ENCODE measurements at places on chromosomes 12 and 14.

- DNase-seq: peak; percentile 45
Observed at GRCh38 chr14:104209985-104210816, 71.8 kb downstream of the KIF26A start.

- no peak for DNase-seq
Observed at GRCh38 chr14:74973905-74974363, 18.5 kb upstream of the PGF start.

DNA sequence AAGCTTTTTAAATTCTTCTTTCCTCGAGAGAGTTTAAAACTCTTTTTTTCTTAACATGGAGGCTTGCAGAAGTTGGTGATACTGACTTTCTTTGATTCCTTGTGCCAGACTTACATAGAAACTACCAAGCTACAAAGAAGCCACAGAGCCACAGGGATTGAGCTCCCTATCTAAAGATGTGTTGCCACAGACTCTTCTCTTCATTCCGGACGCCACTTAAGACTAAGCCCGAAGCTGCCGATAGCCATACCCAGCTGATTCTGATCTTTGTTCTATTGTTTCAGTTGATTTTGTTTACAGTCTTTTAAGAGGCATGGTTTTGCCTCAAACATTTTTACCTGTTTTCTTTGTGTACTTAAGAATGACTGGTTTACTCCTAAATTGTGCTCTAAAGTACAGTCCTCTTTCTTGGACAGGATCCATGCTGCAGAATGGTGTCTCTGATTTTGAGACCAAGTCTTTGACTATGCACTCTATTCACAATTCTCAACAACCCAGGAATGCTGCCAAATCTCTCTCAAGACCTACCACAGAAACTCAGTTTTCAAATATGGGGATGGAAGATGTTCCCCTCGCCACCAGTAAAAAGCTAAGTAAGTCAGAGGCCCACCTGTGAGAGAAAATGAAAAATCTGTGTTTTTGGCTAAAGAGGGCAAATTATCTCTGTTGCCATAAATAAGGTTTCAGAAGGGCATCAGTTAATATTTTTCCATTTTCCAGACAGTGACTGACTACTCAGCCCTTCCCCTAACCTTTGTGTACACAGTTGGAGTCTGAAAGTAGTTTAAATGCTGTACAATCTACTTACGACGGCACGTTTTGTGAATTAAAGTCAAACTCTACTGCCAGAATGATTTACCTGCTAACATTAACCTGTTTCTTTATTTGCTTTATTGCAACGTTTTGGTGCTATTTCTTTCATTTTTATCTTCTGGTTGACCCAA, 42.1 kb upstream of the KCNH3 start:
- DNase-seq: no peak

DNA sequence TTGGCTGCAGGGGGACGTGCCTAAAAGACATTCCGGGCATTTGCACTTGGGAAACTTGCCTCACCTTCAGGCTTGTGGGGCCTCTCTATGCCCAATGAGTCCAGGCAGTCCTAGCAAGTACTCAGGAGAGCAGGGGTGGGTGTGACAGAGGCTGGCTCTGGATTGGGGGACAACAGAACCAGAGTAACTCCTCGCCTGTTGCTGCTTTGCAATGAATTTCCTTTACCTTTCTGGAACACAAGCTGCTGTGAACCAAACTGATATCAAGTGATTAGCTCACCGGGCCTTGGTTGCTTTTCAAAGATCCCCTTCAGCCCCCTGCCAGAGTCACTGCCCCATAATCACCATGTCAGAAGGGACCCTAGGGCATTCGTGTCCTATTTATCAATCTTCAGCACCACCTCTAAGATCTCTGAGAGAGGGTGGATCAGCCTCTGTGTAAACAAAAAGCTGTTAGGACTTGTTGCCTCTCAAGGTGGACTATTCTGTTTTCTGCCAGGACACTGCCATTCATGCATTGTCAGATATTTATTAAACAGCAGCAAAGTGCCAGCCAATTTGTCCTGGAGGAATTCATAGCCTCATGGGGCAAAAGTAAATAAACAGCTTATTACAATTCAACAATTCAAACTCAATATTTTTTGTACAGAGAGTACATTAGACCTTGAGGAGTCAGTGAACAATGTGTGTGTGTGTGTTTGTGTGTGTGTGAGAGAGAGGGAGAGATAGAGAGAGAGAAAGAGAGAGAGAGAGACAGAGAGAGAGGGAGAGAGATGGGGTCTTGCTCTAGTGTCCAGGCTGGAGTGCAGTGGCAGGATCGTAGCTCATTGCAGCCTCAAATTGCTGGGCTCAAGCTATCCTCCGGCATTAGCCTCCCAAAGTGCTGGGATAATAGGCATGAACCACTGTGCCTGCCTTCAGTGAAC, 11.3 kb downstream of the NFATC4 start:
- peak; percentile 2 for DNase-seq

DNA sequence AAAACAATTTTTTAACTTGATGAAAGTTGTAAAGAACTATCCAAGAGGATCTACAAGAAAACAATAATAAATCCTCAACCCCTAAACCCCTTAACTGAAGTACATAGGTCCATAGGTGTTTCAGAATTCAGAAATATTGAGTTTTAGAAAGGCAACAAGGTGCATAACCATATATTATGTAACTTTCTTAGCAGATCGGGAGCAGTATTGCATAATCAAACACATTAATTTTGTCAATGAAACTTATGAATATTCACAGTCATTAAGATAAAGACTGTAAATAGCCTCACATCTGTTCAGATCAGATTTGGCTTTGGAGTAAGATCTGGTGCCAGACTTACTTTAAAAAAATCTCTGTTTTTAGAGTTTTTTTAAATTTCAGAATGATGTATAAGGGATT, 647.1 kb upstream of the FLRT2 start:
- DNase-seq: no peak

- DNase-seq: peak; percentile 17
Observed at GRCh38 chr14:91545946-91546716, 36.0 kb upstream of the PPP4R3A start.

DNA sequence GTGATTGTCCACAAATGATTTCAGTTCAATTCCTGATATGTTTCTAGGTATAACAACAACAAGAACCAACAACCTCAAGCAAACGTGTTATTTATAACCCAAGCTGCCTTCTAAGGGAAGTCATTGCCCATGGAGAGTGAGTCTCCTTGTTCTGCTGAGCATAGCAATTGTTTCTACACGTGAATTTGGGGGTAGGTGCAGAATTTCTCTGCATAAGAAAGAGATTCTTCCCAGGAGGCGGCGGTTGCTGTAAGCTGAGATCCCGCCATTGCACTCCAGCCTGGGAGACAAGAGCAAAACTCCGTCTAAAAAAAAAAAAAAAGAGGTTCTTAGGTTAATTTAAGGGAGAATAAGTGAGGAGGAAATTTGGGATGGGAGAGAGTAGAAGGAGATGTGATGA, 226.5 kb upstream of the PELI2 start:
- DNase-seq: no peak

DNA sequence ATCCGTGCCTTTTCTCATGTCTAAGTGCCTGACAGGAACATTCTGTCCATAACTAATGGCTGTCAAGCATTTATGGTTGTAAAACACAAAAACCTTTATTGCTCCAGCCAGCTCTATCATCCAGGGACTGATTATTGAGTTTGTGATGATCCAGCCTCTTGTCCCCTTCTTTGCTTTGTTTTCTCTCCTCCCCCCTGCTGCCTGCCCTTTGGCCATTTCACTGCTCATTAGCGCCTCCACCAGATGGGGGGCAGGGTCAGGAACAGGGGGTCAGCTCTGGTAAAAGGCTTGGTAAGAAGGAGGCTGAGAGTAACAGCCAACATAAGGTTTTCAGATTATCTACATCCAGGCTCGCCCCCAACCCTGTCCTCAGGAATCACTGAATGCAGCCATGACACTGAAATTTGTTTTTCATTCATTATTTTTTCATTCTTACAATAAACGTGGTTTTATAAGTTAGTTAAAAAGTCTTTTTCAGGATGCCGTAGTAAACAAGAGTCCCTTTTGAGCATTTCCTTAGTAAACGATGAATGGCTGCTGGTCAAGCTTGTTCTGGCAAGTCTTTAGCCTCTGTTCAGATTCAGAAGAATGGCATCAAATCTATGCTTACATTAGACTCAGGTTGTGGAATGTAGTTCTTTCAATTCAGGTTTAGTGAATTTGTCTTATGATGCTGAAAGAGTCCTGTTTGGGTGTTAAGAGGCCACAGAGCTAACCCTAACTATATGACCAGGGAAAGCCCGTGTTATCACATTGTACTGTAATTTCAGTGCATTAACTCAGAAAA, 21.7 kb downstream of the HMGA2 start:
- DNase-seq: no peak

DNA sequence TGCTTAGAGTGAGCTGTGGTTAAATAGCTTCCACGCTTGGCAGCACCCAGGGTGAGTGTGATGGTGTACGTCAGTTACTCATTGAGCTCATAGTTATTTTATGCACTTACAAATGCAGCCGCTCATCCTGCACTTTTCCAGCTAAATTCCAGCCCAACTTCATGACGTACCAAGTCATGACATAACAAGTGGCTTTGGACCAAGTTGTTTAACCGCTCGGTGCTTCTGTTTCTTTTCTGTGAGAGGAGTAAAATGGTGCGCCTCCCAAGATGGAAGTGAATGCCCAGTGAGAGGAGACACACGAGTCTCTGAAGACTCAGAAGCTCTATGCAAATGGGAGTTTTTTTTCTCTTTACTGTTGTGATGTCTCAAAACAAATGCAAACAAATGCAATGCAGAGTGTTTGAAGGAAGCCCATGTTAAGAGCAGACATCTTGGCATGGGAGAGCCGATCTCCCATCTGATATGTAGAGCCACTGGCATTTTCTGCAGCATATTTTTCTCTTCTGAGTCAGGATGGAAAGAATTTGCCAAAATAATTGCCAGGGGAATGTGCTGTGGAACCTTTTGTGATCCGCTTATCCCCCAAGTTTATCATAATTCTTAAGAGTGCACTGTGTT, 72.2 kb downstream of the FBXW8 start:
- DNase-seq: no peak

- no peak for DNase-seq
Observed at GRCh38 chr12:92079054-92079385, 66.6 kb downstream of the BTG1 start.

DNA sequence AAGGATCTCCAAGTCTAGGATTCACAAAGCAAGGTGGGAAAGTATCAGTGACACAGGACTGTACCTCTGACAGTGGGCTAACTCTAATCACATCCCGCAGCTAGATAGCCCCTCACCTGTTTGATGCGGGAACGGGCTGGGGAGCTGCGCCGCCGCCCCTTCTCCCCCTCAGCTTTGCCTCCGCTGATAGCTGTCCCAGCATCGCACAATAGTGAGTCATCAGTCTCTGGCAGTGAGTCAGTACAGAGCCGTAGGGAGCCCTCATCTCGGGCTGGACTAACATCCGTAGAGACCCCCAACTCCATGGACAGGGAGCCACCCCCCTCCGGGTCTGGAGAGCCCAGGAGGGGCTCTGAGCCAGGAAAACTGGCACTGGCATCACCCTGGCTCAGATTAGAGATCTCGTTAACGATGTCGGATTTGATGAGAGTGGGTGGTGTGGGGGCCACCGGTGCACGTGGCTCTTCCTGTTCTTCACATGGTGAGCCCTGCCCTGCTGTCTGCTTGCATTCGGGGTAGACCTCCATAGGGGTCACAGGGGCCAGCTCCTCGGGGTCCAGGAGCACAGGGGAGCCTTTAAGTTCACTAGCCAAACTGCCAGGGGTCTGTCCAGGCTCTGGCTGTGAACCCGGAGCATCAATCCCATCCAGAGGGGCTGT, 10.9 kb downstream of the KMT2D start:
- DNase-seq: no peak

DNA sequence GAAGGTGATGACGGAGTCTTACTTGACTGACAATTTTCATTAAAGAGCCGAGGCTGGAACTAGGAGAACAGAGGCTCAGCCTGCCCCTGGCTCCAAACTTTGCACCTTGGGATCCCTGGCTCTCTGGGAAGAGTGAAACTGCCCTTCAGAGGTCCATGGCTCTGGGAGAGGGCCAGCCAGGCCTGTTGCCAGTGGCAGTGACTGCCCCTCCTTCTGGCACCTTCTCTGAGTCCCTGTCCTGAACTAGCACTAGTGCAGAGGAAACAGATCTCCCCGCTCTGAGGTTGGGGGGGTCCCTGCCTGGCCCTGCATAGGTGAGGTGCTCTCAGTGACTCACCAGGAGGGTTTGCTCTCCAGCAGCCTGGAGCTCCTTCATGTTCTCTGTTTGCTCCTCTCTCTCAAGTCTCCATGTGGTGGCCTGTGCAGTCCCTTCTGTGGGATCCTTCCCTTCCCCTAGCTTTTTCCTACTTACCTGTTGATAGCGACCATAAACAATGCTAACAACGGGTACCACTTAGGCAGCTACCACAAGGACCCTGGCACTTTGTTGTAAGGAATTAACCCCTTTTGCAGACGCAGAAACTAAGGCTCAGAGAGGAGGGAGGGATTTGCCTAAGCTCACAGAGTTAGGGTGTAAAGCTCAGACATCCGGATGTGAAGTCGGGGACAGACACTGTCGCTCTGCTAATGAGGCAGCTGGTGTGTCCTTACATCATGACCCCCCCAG, 22.4 kb downstream of the FAM222A start:
- DNase-seq: no peak

- no peak for DNase-seq
Observed at GRCh38 chr12:48977290-48978281, 536 bp upstream of the WNT1 start.

- DNase-seq: no peak
Observed at GRCh38 chr14:73888971-73889370, 2.3 kb downstream of the ZNF410 start.

GRCh38 chr12:123479442-123480180, 21.7 kb downstream of the SNRNP35 start:
- no peak for DNase-seq

GRCh38 chr14:72970058-72970630, 43.9 kb downstream of the DCAF4 start:
- no peak for DNase-seq

- no peak for DNase-seq
Observed at GRCh38 chr12:11904124-11904523, 166.6 kb upstream of the BCL2L14 start.

DNA sequence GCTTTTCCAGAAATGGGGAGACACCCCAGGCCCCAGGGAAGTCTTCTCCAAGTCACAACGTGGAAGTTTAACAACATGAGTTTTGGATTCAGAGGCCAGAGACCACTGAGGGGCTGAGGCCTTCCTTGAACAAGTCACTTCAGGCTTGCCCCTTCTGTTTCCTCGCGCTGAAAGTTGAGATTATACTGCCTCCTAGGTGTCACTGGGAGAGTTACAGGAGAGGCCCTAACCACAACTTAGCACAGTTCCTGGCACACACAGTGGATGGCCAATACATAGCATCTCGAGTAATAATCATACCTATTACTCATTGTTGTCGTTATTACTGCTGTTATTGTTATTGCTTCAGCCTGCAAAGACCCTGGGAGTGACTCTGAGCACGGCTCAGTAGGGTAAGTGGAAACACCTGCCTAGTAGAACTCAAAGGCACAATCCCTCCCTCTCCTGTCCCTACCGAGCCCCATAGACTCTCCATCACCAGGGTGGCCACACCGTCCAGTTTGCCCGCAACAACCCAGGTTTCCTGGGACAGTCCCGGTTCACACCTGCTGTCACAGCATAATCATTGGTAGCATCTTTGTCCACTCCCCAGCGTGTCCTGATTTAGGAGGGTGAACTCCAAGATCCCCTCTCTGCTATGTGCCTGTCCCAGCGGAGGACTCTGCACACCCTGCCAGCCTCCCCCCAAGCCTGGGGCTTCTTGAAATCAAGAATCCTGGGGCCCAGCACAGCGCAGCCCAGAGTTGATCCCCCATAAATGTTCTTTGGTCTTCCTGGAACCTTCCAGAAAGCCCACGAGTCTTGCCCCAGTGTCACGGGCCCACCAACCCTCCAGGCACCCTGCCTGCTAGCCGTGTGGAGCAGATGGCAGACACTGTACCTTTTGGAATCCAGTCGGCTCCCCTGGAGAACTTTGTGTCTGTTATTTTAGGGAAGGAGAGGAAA, 85.0 kb downstream of the SYNE3 start:
- DNase-seq: peak; percentile 28

All from NCI-H1105 treated with DMSO at 0.1 percent for 48 hours (cell line).